ENCODE measurements at places on chromosomes 5 and 9.

GRCh38 chr9:128528445-128529160, 23.8 kb upstream of the SPTAN1 start:
- DNase-seq: no peak

DNA sequence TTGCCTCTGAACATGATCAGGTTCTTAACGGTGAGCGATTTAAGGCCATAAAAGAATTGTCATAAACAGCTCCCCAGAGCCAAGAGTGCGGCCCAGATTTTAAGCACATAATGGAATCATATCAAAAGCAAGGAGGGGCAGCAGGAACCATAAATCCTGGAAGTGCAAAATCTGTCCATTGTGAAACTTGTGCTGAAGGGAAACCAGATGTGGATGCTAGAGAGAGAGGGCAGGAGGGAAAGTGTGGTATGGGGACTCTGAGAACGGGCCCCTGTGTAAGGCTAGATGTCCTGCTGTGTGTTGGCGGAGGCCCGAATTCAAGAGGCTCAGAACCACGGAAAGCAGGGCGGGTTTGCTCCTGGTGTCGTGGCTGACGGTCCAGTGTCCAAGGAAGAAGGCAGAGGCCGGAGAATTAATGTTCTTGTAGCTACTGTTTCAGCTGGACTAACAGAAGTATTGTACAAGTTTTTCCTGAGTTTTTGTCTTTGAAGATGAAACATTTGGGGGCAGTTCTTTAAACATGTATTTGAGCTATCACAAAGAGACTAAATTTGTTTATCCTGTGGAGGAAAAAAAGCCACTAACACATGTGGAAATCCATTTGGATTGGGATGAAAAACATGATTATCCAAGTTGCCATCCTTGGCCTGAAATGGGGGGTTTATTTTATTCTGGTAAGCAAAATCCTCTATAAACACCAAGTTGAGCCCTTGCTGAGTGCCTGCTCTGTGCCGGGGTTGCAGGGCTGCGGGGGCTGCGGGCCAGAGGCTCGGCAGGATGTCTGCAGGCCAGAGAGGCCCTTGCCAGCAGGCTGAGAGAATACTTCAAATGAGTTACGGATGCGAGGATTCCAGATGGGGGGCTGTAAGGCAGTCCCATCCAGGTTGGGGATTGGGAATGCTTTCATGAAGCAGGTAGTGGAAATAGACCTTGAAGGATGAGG, 9.2 kb upstream of the CXCL14 start:
- DNase-seq: no peak

DNA sequence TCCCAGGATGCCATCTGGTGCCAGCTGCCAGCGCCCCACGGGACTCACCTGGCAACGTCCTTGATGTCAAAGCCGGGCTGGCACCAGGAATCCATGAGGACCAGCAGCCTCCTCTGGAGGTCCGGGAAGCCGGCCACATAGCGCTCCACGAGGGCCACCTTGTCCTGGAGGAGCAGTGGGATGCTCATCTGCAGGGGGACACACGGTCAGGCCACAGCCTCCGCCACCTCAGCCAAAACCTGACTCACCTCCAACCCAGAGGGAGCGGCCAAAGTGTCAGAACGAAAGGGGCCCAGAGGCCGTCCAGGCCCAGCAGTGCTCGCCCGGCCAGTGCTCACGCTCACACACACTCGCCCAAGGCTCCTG, 56.5 kb downstream of the EXD3 start:
- DNase-seq: no peak

DNA sequence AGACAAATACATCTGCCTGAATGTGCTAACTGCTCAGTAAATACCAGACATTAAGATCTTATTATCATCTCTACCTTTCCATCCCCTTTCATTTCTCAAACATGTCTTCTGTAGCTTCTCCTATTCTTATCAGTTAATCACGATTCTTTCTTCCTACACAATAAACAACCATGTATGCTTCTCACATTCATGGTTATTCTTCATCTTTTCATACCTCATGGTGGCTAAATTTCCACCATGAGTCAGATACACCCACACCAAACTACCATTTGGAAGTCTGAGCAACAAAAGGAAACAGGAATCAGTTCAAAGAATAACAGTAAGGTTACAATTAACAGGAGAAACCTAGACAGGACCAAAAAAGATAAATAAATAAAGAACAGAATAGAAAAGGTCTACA, 7.7 kb downstream of the ZNF622 start:
- DNase-seq: no peak

- no peak for DNase-seq
Observed at GRCh38 chr9:128249908-128250838, 25.6 kb downstream of the GOLGA2 start.

GRCh38 chr9:4979239-4979638, 5.8 kb upstream of the JAK2 start:
- DNase-seq: no peak

- DNase-seq: no peak
Observed at GRCh38 chr9:13603921-13604320, 324.4 kb upstream of the MPDZ start.

All from NCI-H2171 (cell line).